ENCODE measurements at places on chromosomes 13 and 19. TPM values are rescaled to one million over a fixed set of nuclear protein-coding genes. Genes with fewer than 3 reads are reported as not detected.

The PRR19 gene
- polyA plus RNA-seq: 1.8 TPM

The ENOX1 gene
- polyA plus RNA-seq: 8.4 TPM

The ZNF681 gene
- 8.1 TPM for polyA plus RNA-seq

DNA sequence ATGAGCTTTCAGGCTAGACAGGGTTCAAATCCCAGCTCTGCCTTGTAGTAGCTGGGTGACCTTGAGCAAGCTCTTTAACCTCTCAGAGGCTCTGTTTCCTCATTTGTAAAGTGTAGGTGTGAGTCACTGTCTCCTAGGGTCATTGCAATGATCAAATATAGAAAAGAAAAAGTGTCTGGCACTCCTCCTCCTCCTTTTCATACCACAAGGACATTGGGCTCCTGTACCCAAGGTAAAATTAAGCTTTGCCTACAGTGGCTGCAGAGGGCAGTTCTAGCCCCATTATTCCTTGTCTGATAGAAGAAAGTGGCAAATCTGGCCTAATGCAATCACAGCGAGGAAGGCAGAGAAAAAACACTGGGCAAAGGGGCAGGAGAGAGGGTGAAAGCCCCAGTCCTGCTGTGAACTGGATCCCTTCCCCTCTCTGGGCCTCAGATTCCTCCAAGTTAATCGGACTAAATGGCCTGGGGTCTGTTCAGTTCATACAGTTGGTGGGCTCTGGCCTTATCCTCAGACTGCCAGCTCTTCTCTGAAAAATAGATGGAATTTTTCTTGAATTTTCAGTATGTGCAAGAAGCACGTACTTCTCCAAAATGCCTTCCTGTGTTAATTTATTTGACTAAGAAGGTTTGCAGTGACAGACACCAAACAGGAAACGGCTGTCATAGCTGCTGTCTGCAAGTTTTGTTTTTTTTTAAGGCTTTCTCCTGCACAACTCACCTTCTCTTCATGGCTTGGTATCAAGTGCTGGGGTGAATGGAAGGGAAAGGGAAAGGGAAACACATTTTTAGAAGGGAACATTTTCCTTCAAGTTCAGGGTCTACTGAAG, 35.3 kb downstream of the RGCC start:
- no peak for DNase-seq

GRCh38 chr13:45142440-45143345, 22.4 kb downstream of the GTF2F2 start:
- no peak for DNase-seq

DNA sequence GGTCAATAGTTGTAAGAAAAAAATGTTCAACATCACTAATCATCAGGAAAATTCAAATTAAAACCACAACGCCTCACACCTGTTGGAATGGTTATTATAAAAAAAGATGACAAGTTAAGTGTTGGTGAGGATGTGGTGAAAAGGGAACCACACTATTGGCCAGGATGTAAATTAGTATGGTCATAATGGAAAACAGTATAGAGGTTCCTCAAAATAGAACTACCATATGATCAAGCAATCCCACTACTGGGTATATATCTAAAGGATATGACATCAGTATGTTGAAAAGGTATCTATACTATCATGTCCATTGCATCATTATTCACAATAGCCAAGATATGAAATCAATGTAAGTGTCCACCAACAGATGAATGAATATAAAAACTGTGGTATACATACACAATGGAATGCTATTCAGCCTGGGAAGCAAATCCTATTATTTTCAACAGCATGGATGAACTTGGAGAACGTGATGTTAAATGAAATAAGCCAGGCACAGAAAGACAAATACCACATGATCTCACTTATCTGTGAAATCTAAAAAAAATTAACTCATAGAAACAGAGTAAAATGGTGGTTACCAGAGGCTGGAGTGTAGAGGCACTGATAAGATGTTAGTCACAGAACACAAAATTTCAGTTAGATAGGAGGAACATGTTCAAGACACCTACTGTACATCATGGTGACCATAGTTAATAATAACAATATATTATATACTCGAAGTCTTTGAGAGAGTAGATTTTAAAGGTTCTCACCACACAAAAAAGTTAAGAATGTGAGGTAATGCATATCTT, 56.6 kb downstream of the TBC1D4 start:
- DNase-seq: no peak

DNA sequence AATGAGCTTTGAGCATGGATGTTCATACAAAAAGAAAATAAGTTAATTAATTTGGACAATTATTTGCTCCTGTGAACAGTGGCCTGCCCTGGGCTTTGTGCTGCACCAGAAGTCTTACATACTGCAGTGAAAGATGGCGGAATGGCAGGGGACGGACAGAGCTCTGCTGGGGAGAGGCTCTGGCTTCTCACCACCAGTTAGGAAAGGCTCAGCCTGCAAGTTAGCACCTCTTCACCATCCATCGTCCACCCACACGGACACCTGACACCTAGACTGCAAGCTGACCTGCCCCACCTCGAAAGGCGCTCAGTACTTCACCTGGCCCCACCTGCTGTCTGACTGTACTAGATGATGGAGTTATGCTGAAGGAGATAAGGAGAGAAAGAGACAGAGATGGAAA, 203.9 kb upstream of the IRS2 start:
- no peak for DNase-seq

DNA sequence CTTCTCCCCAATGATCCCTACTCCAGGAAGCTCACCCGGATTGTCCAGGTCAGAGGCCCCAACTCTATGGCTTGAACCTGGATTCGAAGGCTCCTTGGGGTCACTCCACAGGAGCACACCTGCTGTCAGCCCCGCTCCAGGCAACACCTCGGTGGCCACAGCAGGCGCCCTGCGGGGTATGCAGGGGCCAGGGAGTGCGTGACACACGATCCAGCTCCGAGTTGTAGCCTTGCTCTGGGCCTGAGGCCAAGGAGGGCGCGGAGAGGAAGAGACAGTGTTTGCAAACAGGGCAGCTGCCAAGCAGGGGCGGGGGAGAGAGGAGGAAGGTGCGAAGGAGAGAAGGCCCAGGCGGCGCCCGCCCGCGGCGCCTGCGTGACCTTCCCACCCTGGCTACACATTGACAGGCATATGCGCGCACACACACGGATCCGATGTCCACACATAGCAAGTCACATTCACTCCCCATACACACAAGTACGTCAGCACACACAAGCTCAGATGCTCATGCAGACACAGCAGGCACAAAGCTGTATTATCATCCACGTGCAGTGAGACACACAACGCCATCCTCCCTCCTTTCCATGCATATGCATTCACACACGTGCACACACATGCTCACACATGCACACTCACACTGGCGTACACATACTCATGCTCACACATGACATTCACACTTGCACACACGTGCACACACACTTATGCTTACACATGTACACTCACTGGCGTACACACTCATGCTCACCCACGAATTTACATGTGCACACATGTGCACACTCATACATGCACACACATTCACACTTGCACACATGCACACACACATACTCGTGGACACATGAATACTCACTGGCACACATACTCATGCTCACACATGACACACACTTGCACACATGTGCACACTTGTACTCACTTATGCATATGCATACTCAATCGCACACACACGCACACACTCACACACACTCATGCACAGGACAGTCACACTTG, 10.4 kb downstream of the SBK2 start:
- peak; percentile 40 for DNase-seq

- no peak for DNase-seq
Observed at GRCh38 chr13:112341976-112342735, 34.0 kb upstream of the SPACA7 start.

DNA sequence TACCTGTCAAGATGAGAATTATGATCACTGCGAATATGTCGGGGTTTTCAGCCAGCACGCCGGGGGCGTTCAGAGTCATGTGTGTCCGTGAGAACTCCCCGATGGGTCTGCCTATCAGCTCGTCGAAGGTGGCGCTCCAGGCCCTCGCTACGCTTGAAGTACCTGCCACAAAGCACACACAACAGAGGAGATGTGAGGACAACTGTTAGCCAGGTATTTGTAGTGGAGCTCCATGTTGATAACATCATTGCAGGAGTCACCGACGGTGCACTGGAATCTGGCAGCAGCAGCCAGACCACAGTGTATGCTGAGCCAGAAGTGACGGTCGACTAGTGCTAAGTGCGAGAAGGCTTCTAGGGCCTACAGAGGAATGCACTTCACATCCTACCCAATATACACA, 62.7 kb downstream of the SLC7A1 start:
- DNase-seq: no peak

DNA sequence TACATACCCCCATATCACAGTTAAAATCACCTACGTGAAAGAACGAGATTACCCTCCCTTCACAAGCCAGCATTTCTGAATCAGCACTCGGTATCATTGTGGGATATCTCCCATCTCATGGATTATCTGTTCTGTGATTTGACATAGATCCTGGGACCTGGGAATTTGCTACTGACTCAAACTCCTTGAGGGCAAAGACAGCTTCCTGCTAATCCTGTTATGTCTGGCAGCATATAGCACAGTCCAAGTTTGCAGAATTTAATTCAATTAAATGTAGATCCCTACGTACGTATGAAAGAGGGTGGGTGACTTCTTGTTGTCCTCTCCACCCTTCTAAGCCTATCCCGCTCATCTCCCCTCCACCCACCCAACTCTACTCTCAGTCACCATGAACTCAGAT, 476.5 kb downstream of the KLF5 start:
- DNase-seq: no peak

DNA sequence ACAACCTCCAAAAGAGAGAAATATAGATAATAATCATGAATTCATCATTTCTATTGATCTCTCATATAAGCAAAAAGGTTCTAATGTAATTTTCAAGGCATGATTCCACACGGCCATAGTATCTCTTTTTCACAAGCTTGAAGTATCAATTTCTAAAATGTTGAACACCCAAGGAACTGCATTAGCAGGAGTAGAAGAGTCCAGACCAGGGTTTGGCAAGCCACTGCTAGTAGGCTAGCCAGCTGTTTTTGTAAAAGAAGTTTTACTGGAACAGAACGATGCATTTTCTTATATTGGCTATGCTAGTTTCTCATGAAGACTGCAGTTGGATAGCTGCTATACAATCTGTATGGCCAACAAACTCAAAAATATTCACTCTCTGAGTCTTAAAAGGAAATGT, 481.5 kb upstream of the MIR17HG start:
- no peak for DNase-seq

GRCh38 chr13:43354153-43354945, 331.0 kb downstream of the DNAJC15 start:
- no peak for DNase-seq

DNA sequence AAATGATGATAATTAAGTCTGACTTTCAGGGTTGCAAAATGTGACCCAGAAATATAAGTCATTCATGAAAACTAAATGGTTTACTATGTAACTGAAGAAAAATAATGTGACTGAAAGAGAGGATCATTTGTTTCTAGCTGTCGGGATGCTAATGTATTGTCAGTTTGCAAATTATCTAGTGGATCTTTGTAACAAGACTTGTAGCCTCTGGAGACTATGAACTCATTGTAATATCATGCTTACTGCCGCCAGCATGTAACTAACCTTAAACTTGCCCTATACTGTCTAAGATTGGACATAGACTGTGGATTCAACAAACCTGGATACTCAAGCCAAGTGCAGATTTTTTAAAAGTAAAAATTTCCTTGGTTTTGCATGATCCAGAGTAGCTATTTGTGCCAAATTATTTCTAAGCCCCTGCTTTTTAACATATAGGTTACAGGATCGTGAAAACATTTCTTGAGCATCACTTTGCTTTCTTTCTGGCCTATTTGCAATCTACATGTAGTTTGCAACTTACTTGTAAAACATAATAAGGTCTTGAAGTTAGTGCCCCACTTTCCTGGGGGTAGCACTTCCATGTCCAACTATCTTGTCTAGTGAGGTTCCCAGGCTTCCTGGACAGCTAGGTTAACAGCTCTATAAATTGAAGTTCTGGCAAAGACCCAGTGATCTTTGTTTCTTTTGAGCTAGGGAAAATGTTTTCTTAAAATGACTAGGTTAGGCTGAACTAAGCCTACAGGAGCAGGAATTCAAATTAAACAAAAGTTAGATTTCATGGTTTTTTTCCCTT, 3.3 kb upstream of the POSTN start:
- no peak for DNase-seq

DNA sequence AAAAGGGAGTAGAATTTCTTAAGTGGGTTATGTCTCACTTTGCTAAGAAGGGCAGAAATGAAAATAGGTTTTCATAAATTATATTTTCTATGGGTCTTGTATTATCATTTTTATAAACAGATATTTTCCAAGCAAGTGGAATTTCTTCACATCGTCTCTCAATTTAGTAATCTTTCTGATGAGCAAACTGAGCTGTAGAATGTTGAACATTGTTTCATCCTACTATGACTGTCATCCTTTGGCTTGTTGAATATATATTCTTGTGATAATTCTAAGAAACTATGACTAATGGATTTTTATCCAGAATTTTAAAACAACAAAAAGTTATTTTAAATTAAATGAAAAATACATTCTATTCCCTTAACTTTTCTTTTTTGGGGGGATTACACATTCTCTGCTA, 313.8 kb downstream of the ENOX1 start:
- DNase-seq: no peak

- no peak for DNase-seq
Observed at GRCh38 chr13:99085808-99086266, 108.0 kb upstream of the DOCK9 start.

DNA sequence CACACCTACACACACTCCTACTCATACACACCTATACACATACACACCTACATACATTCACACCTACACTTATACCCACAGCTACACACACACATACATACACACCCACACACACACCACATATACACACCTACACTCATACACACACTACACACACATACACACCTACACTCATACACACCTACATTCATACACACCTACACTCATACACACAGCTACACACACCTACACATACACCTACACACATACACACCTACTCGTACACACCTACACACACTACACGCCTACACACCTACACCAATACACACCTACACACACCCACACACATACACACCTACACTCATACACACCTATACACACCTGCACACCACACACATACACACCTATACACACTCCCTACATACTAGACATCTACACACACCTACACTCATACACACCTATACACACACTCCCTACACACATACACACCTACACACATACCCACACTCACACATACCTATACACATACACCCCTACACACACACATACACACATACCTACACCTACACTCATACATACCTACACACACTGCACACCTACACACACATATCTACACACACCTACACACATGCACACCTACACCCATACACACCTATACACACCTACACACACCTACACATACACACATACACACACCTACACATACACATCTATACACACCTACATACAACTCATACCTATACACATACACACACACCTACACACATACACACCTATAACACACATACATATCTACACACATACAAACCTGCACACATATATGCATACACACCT, 285.2 kb upstream of the MAB21L1 start:
- DNase-seq: no peak
